ENCODE measurements at places on chromosomes 6 and 20.

DNA sequence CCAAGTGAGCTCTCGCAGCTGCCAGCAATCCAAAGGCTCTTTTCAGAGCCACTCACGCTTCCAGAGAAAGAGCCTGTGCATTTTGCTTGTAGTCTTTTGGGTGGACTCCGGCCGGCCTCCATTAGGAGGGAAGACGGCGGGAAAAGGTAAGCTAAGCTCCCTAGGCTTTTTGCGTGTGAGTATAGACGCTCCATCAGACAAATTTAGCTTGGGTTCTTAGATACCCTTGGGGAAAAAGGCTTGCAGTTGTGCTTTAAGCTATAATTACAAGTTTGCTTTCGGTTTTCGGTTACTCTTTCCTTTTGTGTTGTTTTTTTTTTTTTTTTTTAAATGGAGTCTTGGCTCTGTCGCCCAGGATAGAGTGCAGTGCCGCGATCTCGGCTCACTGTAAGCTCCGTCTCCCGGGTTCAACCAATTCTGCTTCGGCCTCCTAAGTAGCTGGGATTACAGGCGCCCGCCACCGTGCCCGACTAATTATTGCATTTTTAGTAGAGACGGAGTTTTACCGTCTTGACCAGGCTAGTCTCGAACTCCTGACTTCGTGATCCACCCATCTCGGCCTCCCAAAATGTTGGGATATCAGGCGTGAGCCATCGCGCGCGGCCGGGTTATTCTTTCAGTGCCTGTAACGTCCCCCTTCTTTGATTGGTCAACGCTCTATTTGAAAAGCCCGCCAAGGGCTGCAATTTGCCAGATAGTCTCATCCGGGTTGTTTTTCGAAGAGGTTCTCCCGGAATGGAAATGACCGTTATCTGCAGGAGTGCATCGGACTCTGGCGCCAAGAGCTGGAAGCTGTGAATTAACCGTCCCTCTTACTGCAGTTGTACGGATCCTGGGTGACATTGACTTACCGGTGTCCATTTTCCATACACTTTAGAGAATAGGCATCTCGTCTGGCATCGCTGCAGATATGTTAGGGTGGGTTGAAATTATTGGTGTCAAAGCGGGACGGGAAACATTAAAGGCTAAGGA is 18.1 kb downstream of the OR2B2 start:
- peak; percentile 96 for DNase-seq

GRCh38 chr20:48456366-48457192 is 371.2 kb downstream of the PREX1 start:
- no peak for DNase-seq

DNA sequence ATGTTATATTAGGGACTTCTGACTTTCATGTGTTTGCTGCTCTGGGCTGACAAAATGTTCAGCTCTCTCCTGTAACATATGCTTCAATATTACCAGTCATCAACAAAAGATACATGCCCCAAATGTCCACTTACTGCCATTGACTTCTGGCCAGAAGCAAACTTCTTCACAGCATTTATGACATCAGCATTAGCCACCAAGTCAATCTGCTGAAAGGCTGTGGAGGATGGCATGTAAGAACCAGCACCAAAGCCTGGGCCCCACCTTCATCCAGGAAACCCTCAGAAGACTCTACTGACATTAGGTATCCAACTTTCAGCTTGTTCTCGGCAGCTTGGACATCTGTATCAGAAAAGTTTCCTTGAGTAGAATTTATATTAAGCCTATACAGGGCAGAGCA is 595.5 kb downstream of the COL12A1 start:
- DNase-seq = no peak

DNA sequence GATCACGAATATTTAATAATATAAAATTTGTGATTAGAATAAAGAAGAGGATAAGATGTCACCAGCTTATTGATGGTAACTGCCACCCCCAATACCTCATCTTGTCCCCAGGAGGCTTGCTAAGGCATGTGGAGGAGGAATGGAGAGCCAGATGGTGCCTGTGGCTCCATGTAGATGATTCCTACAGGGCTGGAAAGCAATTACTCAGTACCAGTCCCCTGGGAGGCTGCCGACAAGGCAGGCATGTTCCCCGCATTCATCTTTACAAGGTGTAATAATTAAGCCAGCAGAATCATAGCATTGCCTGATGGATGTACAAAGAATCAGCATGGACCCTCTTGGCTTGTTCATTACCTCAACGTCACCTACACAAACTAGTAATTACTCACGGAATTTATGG is 155.3 kb downstream of the PLCB1 start:
- no peak for DNase-seq

- no peak for DNase-seq
Observed at GRCh38 chr6:6260196-6260722, 60.2 kb downstream of the F13A1 start.

Measured in fibroblast of pulmonary artery (primary cell).